ENCODE measurements at places on chromosomes 13 and 19. TPM values are rescaled to one million over a fixed set of nuclear protein-coding genes. Genes with fewer than 3 reads are reported as not detected.

Gene RGCC
- total RNA-seq = not detected

Gene IGFL1
- not detected for total RNA-seq

Gene KLK4
- not detected for total RNA-seq

Gene ATP12A
- 1.9 TPM for total RNA-seq

GRCh38 chr13:108281901-108282300, 12.4 kb downstream of the TNFSF13B start:
- no peak for DNase-seq

GRCh38 chr19:13537454-13537853, 31.2 kb upstream of the CACNA1A start:
- no peak for DNase-seq

GRCh38 chr19:18672606-18673337, 10.7 kb upstream of the CRTC1 start:
- no peak for DNase-seq
